ENCODE measurements at places on chromosomes 16 and 17. TPM values are rescaled to one million over a fixed set of nuclear protein-coding genes. Genes with fewer than 3 reads are reported as not detected.

EVPLL gene
- total RNA-seq = not detected

PRSS22 gene
- total RNA-seq = not detected

PSMD3 gene
- total RNA-seq = 185 TPM

PRPF8 gene
- total RNA-seq = 63.9 TPM

TNFRSF17 gene
- total RNA-seq = not detected

DNA sequence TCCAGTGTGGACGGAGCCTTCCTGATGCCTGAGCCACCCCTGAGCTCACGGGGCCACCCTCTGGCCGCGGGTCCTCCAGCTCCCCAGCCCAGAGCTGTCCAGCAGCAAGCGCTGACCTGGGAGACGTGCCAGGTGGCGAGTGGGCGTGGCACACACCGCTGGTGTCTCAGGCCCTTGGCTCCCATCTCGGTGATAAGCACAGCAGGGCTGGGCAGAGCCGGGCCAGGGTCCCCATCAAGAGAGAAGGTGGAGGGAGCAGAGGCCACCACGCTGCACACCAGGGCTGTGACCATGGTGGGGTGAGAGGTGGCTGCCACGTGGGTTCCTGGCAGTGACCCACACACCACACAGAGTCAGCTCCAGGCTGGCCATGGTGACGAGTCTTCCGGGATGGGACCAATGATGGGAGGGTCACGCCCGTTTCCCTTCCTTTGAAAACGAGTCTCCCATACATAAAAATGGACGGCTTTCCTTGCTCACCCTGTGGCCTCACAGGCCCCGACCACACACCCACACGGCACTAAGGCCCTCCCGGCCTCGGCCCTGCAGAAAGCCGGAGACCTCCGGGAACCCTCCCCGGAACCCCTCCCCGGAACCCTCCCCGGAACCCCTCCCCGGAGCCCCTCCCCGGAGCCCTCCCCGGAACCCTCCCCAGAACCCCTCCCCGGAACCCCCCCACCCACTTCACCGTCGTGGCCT lies 16.8 kb downstream of the UTS2R start:
- peak; percentile 48 for DNase-seq

GRCh38 chr17:44754276-44754675 lies 4.5 kb upstream of the ADAM11 start:
- DNase-seq = no peak

- DNase-seq = no peak
Measured at GRCh38 chr17:3502466-3502865, 26.7 kb downstream of the ASPA start.

DNA sequence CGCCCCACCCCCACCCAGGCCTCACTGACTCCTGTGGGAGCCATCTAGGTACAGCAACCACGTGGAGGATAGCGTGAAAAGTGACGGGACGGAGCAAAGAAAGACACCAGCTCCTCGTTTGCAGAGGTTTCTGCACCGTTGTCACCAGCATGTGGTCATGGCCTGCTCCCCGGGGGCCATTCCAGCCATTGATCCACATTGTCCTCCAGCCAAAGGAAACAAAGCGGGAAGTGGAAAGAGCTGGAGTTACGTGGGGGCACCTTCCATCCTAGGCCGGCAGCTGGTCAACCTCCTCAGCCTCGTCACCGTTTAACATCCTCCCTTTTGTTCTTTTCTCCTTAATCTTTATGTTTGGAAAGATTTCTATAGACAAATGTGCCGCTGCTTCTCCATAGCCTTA lies 153.7 kb downstream of the RPTOR start:
- DNase-seq = no peak

- peak; percentile 96 for DNase-seq
Measured at GRCh38 chr17:76497979-76498875, 3.0 kb downstream of the RHBDF2 start.

DNA sequence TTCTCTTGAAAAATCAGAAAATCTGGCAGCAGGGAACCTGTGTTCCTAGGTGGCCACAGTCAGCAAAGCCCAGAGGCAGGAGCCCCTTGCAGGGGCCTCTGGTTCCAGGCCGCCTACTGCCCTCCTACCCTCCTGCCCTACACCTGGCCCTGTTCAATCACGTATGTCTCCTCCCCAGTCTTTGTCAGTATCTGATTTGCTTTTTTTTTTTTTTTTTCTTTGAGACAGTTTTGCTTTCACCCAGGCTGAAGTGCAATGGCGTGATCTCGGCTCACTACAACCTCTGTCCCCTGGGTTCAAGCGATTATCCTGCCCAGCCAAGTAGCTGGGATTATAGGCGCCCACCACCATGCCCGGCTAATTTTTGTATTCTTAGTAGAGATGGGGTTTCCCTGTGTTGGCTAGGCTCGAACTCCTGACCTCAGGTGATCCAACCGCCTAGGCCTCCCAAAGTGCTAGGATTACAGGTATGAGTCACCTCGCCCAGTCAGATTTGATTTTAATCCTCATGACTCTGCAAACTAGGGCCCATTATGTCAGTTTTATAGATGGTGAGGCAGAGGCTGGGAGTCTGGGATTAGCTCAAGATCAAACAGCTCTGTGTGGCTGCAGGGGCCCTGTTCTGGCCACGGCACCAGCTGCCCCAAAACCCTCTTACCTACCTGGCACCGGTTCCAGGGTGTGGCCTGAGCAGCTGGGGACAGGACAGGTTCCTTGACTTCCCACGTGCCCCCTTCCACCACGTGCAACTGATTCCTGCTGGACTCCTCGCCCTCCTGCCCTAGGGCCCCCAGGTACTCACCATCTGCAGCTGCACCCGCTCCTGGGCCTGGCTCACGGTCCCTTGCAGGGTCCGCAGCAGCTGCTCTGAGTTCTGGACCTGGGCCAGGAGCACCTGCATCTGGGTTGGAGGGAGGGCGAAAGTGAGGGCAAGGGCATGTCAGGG lies 14.7 kb downstream of the RABEP2 start:
- peak; percentile 49 for DNase-seq
